ENCODE measurements at places on chromosomes 1 and 21.

- no peak for DNase-seq
These were observed 6.9 kb upstream of the TNNT2 start for GRCh38 chr1:201384406-201384782.

GRCh38 chr1:14600405-14601112 is 2.1 kb downstream of the KAZN start:
- no peak for DNase-seq

DNA sequence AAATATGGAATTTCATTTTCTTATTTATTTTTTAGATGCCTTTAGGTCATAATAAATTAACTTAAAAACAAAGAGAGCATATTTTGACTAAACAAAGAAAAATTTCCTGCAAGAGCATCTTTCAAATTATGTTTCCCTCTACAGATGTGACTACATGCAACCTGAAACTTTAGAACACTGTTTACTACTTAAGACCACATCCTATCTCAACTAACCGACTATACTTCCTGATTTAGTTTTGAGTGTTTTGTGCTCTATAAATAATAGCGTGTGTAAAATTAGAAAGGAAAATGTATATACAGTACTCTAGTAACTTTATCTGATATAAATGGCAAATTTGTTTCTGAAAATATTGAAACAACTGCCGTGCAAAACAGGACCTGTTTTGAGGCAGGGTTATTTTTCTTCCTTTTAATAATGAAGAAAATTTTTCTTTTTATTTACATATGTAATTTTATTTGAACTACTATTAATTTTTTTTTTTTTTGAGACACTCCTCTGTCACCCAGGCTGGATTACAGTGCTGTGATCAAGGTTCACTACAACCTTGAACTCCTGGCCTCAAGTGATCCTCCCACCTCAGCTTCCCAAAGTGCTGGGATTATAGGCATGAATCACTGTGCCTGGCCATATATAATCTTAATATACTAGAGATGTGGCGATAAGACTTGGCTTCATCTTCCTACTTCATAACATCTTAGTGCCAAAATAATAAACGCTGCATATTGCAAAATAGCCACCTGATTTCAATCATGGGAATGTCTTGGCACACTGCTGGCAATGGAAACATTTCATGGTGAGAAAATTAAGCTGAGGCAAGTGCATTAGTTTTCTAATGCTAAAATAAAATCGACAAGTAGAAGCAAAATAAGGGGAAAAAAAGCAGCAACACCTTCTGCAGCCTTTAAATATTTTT is 12.3 kb downstream of the ZRANB2 start:
- no peak for DNase-seq

DNA sequence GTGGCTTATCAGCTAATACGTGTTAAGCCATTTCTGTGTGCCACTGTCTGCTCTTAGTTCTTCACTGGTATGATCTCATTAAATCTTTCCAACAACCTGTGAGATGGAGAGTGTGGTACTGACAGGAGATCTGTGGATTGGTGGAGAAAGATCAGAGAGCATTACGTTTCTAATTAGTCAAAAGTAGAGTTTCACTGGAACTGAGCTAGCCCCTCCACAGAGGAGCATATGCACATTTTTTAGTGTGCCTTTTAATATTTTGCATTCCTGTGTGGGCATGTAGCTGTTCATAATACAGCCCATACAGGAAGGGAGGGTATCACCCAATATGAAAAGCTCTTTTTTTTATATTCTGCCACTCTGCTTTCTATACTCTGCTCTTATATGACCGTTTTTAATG is 31.6 kb downstream of the UTS2 start:
- DNase-seq = no peak

DNA sequence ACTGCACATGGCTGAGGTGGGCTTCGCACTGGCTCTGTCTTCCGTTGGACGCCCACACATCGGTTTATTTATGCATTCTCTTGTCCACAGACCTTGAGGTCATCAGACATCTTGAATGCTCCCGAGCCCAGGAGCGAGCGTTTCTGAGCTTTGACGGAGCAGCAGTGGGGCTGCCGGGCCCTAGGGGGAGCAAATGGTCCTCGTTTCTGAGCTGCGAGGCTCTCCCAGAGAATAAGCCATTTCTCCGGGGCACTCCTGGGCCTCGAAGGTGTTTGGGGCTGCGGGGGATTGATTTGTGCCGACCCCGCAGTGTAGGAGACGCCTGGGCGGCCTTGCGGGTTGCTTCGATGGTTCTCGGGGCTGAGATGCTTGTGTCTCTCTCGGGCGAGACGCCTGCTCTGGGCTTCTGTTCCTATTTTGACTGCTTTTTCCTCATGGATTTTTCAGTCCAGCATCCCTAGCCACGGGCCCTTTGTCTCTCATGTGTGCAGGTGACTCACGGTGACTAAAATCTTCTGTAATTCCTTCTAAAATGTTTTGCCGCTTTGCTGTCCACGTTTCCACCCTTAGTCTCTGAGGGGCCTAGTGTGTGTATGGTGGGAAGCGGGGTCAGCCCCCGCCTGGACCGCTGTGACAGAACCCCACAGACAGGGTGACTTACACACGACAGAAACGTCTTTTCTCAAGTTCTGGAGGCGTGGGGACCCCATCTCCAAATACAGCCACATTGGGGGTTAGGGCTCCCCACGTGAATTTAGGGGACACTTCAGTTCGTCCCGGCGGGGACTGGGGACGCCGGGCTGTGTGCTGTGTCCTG is 62.1 kb downstream of the FAAP20 start:
- DNase-seq = peak; percentile 64

GRCh38 chr1:212247179-212247721 is 38.0 kb upstream of the PPP2R5A start:
- peak; percentile 39 for DNase-seq

- DNase-seq = no peak
These were observed 94.4 kb downstream of the RERE start for GRCh38 chr1:8723010-8723409.

DNA sequence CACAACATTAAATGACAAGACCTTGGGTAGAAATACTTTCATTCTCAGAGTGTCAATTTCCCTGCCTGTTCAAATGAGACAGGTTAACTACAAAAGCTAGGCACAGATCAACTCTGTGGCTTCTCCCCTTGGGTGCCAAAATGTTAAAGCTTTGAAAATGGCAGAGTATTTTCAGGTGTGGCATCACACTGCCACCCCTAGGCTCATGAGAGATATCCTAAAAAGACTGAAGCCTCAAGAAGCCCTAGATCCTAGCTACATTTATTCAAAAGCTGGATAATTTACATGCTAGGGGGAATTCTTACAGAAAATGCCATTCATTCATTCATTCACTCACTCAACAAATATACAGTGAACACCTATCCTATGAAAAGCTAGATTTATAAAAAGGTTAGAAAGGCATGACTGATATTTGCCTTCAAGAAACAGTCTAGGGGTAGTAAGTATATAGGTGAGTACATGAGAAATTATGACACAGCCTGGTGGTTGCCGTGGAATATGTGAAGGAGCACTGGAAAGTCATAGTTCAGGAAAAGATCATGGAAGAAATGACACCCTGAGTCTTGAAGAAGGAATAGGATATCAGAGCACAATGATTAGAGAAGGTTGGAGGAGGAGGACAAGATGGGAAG is 15.9 kb upstream of the RAB4A start:
- DNase-seq = no peak

GRCh38 chr1:180632326-180633056 is 669 bp downstream of the XPR1 start:
- DNase-seq = peak; percentile 58

DNA sequence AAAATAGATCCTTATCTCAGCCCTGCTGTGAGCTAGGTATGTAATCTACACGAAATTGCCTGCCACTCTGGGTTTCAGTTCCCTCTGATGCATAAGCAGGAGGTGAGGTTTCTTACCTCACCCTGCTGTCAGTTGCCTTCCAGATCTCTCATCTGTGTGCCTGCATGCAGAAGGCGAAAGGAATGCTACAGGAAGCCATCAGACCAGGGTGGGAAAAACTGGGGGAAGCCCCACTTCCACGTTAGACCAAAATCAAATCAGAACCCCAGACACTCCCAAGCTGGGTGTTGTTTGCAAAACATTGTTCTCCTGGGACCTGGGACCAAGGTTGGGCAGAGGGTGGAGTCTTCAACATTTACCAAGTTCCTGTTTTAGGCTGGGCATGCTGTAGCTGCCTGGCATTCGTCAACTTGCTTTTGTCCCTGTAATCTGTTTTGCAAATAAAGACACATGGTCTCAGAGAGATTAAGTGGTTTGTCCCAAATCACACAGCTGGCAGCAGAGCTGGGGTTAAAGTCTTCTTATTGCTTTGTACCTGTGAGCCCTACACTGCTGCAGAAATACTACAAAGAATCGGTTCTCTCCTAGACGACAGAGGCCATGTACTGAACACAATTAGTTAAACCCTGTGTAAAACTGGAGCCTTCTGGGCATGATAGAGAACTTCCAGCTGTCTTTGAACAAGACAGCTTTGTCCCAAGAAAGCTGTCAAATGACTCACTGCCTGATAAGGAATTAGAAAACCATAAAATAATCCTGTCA is 389.7 kb upstream of the RUNX1 start:
- DNase-seq = peak; percentile 21

DNA sequence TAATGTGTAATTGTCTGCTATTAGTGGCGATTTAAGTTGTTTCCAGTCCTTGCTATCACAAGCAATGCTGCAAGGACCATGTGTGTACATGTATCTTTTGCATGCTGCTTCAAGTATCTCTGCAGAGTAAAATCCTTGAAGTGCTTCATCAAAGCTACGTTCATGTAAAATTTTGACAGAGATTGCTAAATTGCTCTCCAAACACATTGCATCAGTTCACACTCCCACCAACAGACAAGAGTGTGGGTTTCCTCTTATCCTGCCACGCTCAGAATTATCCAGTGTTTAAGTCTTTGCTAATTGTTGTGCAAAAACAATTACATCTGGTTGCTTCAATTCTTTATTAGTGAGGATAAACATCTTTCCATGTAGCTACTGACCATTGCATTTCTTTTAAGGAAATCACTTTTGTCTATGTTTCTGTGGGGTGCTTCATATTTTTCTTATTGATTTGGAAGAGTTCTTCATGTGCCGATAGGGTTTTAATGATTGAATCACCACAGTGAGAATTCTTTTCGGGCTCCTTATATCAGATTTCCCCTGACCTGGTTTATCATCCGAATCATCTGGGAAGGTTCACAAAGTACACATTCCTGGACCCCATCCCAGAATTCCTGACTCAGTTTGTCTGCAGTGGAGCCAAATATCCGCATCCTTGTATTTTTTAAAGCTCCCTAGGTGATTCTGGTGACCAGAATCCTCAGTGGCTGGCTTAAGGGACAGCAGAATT is 56.3 kb upstream of the GALNT2 start:
- peak; percentile 57 for DNase-seq

DNA sequence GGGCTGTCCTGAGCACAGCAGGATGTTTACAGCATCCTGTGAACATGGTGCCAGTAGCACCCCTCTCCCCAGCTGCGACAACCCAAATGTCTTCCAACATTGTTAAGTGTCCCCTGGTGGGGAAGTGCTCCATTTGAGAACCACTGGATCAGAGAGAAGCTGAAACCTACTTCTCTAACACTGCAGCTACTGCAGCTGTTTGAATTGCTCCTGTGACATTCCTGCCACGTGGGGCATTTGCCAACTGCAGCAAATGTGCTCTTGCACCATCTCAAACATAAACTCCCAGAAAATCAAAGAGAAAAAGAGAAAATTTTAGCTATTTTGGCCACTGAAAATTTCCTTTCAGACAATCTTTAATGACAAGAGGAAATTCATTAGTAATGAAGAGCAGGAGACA is 11.0 kb downstream of the SLC2A5 start:
- DNase-seq = no peak

DNA sequence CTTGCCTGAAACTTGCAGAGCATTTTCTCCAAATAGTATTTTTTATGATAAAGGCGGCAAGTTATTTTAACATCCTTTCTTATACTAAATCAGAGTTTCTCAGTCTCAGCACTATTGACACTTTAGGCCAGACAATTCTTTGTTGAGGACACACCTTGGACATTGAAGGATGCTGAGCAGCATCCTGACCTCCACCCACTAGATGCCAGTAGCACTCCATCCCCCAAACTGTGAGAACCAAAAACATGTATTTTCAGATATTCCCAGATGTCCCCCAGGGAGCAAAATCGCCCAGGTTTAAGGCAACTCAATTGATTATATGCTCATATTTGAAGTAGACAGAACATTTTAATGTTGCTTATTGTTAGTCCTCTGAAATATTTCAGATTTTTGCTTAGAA is 299.4 kb downstream of the ZP4 start:
- no peak for DNase-seq

DNA sequence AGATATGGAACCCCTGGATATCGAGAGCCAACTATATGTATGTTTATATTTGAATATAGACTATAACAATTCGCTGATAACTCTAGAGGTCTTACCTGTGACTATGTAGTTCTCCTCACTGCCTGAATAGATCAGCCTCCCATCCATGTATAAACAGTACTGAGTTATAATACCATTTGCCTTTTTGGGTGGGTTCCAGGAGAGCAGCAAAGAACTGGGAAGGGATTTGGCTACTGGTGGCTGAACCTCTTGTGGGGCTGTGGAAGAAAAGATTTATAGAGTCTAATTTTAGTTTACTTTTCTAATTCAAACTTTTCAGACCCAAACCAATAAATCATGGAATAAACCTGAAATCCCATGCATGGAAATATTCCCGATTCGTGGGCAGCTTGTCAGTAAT is 376.9 kb downstream of the USH2A start:
- DNase-seq = no peak

DNA sequence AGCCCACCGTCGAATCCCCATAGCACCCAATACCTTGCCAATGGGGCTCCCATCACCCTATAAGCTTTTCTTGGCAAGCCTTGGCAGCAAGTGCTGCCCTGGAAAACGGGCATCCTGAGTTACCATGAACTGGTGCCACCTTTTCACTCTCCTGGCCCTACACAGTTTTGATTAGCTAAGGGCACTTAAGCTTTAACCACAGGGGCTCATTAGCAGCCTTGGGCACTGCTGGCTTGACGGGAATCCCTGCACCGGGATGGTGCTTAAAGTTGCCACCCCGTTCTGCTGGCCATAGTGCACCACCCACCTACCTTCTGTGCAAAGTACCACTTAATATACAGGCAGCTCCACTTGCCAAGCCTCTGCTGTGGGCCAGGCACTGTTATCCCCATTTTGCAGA is 13.7 kb downstream of the PARS2 start:
- DNase-seq = no peak

- peak; percentile 68 for DNase-seq
These were observed 115.3 kb downstream of the RUNX1 start for GRCh38 chr21:34933609-34934335.

GRCh38 chr1:176444286-176444685 is 18.7 kb upstream of the PAPPA2 start:
- no peak for DNase-seq

GRCh38 chr21:46551636-46552241 is 53.1 kb downstream of the S100B start:
- peak; percentile 62 for DNase-seq

GRCh38 chr1:224502459-224503160 is 68.0 kb upstream of the WDR26 start:
- no peak for DNase-seq

GRCh38 chr1:228918335-228918734 is 183.1 kb downstream of the RHOU start:
- DNase-seq = no peak
